GM23248 (cell line): ENCODE measurements at places on chromosomes 11 and 22. TPM values are rescaled to one million over a fixed set of nuclear protein-coding genes. Genes with fewer than 3 reads are reported as not detected.

- DNase-seq = no peak
Measured at GRCh38 chr11:8926236-8926635, 6.5 kb downstream of the C11orf16 start.

Gene CALCB
- total RNA-seq = not detected in 2 replicates

GRCh38 chr11:110710628-110711381, 1.4 kb downstream of the ARHGAP20 start:
- DNase-seq = peak; percentile 68

DNA sequence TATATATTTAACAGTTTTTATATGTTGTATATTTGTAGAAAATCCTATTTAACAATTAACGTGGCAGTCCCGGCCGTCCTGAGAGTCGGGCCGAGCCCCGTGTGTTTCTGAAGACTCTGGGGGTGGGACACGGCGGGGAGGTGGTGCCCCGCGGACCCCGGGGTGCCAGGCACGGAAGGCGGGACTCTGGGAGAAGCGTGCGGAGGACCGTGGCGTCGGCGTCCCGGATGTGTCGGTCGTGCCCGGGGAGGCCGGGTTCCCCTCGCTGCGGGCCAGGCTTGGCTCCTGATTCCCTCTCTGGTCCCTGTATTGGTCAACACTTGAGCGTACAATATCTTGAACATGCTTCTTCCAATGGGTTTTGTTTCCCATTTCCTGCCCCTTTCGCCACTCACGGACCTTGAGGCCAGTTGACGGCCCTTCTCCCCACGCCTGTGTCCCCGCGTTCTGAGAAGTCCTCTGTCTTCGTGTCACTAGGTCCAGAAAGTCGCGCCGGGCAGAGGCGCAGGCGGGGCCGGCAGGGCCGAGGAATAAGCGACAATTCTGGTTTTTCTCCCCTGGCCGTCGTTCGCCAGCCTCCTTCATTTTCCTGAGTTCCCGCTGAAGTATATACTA, 1076.7 kb downstream of the BRD1 start:
- DNase-seq = no peak

DNA sequence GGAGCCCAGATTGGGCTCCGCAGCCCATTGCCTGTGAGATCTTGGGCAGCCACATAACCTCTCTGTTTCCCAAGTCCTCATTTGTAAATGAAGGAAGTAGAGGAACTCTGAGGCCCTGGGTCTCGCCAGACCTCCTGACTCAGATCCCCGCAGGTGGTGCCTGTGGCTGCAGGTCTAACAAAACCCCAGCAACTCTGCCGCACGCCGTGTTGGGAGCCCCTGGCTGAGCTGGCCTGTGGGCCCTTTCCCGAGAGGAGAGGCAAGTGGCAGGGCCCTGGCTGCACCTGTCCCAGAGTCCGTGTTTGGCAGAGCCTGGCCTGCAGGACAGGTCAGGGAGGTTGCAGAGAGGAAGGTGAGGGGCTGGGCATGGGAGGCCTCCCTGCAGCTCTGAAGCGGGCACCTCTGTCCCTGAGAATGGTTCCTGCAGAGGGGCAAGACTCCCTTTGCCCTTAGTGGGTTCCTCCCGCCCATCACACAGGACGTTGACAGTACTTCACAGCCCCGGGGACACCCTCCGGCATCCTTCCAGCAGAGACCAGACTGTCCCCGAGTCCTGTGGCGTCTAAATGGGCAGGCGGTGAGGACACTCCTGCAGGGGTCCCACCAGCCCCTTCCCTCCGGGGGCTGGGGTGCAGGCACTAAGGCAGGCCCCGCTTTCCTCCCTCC, 67.7 kb downstream of the ARHGAP8 start:
- DNase-seq = no peak

- no peak for DNase-seq
Measured at GRCh38 chr11:17687946-17688670, 31.3 kb upstream of the MYOD1 start.

DNA sequence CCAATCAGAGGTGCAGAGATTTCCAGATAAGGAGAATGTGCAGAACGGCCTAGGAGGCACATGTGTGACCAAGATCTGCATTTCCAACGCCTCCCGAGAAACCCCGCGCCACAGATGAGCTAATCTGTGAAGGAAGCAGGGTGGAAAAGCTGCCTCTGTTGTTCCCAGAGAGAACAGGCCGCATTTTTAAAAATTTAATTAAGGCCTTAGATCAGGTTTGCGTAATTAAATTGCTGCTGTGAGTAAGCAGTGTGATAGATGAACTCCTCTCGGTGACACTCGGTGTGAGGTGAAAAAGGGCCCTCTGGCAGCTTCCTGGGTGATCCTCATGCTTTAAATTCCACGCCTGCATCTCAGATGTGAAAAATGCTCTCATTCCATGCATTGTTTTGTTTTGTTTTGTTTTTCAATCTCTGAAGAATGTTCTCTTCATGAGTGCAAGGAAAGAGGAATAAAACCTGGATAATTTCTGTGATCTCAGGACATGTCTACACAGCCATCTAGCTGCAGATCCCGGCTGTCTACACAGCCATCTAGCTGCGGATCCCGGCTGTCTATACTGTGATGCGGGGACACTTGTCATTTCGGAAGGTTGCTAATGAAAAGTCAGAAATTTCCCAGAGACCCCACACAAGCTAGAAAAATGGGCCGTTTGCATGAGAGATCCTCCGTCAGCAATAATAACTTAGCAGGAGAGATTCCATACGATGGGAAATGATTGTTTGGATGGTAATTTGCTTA, 1398.9 kb downstream of the BRD1 start:
- DNase-seq = peak; percentile 50

Gene MMP8
- total RNA-seq = not detected in 2 replicates

GRCh38 chr11:61967924-61968757, 707 bp upstream of the FTH1 start:
- DNase-seq = peak; percentile 64

DNA sequence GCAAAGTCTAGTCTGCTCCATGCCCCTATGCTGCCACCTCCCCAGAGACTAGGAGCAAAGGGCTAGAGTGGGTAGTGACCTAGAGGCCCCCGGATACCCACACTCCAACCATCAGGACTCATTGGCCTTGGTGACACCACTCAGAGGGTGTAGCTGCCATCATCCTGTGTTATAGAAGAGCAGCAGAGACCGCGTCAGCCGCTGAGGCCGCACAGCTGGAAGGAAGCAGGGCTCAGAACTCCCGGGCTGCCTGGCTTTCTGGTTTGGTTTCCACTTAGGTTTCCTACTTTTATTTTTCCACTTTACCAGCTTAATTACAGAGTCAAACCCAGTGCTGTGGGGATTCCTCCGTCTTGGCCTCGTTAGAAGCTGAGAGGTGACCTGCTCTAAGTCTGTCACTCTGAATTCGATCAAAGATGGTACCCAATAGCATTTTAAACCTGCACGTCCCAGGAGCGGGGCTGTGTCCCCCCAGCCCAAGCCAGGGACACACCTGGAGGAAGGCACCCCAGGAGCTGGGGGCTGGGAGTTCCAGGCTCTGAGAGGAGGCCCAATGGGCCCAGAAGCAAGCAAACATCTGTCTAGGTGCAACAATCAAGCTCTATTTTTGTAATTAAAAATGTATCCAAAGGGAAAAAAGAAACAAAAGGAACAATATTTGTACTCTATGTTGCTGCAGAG, 2.1 kb upstream of the CDKN1C start:
- DNase-seq = no peak

GRCh38 chr11:63567044-63567840, 4.1 kb upstream of the PLAAT2 start:
- peak; percentile 90 for DNase-seq

Gene ASPHD2
- 1.4 and 1.8 TPM in 2 replicates for total RNA-seq

- peak; percentile 68 for DNase-seq
Measured at GRCh38 chr22:22576244-22576988, 17.4 kb upstream of the PRAME start.
